Substantia nigra (tissue), 51 donors: ENCODE measurements at places on chromosomes 16 and 17.
A peak's percentile ranks its signal among the peaks of the same experiment; 100 is the strongest.

DNA sequence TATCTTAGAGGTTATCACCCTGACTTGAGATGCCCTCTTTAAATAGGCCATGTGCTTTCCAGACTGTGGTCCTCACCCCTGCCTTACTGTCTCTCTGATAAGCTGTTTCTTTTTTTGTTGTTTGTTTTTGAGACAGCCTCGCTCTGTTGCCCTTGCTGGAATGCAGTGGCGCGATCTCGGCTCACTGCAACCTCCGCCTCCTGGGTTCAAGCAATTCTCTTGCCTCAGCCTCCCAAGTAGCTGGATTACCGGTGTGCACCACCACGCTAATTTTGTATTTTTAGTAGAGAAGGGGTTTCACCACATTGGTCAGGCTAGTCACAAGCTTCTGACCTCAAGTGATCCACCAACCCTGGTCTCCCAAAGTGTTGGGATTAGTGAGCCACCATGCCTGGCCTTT lies 765 bp upstream of the SEPTIN12 start:
- no peak for DNase-seq

DNA sequence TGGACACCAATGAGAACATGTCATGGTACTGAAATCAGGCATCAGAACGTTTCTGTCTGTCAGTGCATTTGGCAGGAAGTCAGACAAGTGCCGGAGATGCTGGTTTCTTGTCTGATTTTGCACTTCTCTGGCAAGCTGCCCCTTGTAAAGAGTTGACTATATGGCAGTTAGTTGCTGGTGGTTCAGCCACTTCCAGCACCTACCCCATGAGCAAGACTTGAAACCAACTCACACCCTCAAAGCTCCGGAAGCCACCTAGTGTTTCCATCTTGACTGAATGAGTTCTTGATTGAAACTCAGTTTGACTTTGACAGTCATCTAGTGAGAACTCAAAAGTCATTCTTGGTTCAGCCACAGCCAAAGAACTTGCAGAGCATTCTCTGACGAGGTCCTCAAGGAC lies 225.1 kb downstream of the SPECC1 start:
- DNase-seq = no peak

DNA sequence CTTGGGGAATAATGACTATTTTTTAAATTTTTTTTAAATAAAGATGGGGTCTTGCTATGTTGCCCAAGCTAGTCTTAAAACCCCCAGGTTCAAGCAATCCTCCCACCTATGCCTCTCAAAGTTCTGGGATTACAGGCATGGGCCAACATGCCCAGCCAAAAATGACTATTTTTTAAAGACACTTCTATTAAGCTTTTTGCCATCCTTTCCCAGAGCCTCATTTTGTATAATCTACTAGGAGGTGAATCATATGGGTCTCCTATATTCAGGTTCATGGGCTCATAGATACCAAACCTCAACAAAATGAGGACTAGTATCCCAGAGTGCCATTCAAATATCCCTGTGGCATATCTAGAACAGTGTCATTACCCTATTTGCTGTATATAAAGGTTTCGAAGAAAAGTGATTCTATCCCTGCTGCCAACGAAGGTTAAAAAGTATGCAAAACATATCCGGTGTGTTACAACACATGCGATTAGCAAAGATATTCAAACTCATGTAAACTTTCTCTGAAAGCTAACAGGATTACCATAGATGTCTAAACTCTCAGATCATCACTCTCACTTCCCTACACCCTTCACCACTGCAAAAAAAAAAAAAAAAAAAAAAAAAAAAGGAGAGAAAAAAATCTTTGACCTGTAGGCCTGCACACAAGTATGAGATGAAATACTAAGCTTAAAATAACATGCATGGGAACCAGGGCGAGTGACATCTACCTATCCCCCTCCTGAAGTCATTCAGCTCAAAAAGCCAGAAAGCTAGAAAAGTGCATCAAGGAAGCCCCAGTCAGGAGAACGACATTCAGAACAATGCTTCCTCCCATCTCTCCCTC lies 23.5 kb downstream of the XPO6 start:
- no peak for DNase-seq

- no peak for DNase-seq
Measured at GRCh38 chr17:22102177-22102576, 409.9 kb downstream of the KCNJ18 start.

DNA sequence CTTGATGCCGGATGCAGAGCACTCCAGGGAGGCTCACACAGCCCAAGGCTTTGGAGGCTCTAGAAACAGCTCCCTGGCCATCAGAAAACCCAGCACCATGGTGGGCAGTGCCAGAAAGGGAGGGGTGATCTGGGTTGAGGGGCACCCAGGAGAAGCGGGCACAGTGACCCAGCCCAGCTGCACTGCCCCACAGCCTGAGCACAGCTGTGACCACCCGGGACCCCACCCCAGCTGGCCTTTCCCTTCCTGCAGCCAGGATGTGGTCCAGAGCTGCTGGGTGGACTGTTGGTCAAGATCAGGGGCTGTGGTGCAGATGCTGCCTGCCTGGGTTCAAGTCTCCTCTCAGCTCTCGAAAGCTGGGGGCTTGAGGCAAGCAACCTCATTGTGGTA lies 223.1 kb downstream of the ZNF423 start:
- DNase-seq = no peak

GRCh38 chr17:19978209-19978802 lies 678 bp upstream of the AKAP10 start:
- DNase-seq = no peak

DNA sequence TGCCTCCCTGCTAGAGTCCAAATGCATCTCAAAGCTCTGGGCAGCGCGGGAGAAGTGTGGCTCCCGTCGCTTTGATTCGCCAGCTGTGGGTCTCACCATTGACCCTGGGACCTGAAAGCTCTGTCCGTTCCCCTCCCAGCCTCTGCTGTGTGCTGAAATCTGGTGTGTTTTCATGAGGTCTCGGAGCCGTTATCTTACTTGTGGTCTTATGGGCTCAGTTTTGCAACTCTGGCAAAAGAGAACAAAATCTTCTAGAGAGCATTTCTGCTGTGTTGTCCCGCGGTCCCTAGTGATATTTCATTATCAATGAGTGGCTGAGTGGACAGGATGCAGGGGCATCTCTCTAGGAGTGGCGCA lies 13.3 kb downstream of the CRISPLD2 start:
- no peak for DNase-seq

GRCh38 chr17:54727624-54728023 lies 173.0 kb upstream of the TOM1L1 start:
- DNase-seq = no peak

- no peak for DNase-seq
Measured at GRCh38 chr17:7039832-7040231, 4.0 kb downstream of the SLC16A13 start.

DNA sequence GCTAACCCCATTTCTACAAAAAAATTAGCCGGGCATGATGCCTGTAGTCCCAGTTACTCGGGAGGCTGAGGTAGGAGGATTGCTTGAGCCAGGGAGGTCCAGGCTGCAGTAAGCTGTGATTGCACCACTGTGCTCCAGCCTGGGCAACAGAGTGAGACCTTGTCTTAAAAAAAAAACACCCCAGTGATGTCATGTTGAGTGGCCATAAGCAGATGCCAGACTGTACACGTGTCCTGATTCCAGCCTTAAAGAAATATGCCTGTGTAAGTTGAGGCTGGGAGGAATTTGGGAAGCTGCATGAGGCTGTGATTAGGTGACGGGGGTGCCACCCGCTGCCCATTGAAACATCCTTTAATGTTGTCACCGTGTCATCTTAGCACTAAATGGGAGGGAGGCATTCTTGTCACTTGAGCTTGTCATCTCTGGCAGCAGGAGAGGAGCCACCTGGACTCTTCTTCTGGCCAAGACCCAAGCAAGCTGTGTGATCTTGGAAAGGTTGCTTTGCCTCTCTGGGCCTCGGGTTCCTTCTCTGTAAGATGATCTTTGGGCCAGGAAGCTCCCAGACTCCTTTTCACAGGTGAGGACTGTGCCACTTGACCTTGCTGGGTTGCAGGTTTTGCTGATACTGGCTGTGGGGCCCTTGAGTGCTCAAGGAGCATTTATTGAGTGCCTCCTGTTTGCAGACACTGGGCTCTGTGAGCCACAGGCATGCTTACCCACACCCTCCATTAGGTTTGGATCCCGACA lies 98.3 kb upstream of the CIBAR2 start:
- no peak for DNase-seq

- DNase-seq = peak; percentile 66
Measured at GRCh38 chr16:11396241-11397048, 51.2 kb downstream of the RMI2 start.

DNA sequence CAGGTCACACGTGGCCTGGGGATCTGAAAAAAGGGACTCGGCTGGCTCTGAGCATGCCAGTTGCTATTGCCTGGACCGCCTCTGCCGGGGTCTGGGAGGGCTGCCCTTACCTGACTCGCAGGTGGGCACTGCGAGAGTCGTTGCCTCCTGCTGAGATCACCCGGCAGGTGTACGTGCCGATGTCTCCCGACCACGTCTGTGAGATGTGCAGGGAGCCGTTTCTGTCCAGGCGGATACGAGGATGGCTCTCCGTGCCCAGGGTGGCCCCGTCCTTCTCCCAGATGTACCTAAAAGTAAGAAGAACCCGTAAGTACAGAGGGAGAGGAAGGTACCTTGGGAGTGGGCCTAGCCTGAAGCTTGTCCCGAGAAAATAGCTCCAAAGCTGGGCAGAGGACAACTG lies 112.0 kb upstream of the CDC42EP4 start:
- no peak for DNase-seq

GRCh38 chr17:43860927-43861622 lies 14.1 kb downstream of the CD300LG start:
- DNase-seq = no peak

GRCh38 chr16:31242206-31242605 lies 17.6 kb upstream of the ITGAM start:
- no peak for DNase-seq

GRCh38 chr16:84137287-84137686 lies 7.7 kb downstream of the HSDL1 start:
- no peak for DNase-seq

DNA sequence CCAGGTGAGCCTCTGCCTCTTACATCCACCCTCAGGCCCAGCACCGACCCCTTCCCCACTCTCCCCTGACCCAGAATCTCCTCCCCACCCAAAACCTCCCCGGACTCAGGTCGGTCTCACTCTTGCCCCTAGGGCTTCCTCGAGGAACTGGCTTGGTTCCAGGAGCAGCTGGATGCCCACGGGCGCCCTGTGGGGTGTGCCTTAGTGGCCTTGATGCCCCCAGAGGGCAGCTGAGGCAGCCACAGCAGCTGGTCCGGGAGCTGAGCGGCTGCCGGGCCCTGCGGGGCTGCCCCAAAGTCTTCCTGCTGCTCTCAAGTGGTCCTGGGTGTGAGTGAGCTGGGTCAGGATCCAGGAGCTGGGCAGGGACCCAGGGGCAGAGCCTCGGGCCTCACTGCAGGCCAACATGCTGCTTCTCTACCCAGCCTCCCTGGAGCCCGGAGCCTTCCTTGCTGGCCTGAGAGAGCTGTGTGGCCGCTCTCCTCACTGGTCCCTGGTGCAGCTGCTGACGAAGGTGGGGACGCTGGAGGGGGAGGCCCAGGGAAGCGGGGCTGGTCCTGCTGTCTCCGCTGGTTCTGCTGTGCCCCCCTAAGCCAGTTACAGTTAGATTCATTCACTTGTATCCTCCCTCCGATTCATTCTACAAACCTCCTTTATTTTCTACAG lies 9.6 kb downstream of the ZNF213 start:
- DNase-seq = no peak

GRCh38 chr17:80604670-80605010 lies 60.0 kb downstream of the RPTOR start:
- no peak for DNase-seq

- DNase-seq = no peak
Measured at GRCh38 chr16:63907251-63907650, 1214.6 kb downstream of the CDH11 start.

DNA sequence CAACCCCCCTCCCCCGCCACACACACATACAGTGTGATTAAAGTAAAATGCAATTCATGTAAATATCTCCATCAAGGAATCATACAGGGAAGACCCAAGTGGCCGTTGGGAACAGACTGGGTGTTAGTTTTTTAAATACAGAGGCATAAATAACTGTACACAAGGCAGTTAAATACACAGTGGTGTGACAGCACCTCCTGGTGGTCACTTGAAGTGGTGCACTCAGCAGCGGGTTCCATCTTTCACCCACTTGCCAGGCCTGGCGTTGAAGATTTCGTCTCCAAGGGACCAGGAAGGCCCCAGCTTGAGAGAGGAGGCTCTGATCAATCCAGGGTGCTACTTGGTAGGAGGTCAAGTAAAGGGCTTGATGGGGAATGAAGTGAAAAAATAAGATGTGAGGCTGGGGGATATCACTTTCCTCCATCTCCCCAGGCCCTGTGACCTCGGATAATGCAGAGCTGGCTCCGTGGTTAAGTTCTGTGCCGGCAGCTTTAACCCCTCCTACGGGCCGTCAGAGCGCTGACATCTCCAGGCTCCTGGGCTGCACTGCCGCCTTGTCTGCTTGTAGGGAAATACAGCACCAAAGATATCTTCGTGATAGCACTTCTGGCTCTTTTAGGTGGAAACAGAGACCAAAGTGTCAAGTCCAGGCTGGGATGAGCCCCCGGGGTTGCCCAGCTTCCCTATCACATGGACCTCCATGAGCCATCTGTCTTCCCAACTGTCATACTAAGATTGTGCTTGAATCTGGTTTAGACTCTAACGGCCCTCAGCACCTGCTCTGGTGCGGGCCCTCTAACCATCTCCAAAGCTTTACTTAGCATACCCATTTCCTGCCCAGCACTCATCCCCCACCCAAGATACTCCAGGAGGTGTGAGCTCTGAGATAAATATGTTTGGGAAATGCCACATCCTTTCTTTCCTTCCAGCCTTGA lies 20.7 kb downstream of the LGALS9 start:
- peak; percentile 24 for DNase-seq

- DNase-seq = no peak
Measured at GRCh38 chr16:66905633-66906539, 12.8 kb downstream of the CDH16 start.

DNA sequence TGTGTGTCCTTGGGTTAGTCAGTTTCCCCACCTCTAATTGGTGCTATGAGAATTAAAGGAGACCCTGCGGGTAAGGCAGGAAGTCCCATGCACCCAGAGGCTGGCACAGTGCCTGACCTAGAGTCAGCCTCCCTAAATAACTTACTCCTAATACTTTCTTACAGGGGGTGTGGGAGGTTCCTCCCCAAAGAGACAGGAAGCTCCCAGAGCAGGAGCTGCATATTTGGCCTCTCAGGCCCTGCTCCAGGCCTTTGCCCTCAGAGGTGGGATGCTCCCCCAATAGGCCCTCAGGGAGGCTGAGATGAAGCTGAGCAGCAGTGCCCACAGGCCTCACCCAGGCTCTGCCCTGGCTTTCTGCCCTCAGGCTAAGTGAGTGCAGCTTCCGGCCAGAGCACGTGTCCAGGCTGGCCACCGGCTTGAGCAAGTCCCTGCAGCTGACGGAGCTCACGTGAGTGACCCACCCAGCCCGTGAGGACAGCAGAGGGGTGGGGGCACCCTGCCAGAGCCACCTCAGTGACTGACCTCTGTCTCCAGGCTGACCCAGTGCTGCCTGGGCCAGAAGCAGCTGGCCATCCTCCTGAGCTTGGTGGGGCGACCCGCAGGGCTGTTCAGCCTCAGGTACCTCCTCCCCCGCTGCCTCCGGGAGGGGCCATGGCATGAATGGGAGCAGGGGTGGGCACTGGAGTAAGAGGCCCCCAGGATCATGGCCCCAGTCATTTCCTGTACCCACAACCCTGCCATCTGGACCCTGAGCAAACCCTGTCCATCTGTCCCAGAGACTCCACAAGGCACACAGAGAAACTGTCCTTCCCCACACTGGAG lies 31.1 kb upstream of the CPNE2 start:
- DNase-seq = peak; percentile 18
